LHCN-M2 (cell line): ENCODE measurements at places on chromosomes 5 and 9.
A peak's percentile ranks its signal among the peaks of the same experiment; 100 is the strongest.

GRCh38 chr5:172509405-172509781 is 55.1 kb upstream of the SH3PXD2B start:
- no peak for DNase-seq

DNA sequence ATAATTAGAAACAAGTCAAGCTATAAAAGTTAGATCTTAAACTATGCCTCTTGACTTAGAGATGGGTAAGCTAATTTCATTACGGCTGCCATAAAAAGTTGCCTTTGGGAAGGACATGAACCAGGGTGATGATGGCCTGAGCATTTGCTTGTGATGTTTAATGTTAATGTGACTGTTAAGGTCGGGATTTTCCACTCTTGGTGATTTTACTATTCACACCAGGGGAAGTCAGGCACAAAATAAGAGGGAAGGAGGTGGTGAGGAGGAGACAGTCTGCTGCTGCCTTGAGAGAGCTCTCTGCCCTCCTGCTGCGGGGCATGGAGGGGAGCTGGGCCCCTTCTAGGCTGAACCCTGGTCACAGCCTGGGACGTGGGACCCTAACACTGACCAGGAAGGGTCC is 34.4 kb downstream of the AHRR start:
- no peak for DNase-seq

- DNase-seq = peak; percentile 46
These were observed 133.0 kb upstream of the STK32A start for GRCh38 chr5:147101659-147102369.

GRCh38 chr9:137150617-137151457 is 11.9 kb downstream of the GRIN1 start:
- DNase-seq = no peak

DNA sequence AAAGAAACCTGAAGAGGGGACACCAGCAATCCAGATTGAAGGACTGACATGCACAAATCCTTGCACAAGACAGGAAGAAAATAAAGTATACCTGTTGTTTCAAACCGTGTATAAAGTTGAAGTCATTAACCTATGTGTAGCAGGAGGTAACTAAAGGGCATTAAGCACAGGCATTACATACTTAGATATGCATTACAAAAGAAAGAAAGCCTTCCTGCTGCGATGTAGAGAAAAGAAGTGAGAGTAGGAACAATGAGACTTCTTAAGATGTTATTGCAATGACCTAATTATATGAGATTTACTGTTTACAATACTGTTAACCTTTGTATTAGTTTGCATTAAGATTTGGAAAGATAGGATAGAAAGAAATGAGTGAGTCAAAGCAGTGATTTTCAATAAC is 308.9 kb upstream of the PTPRD start:
- no peak for DNase-seq

DNA sequence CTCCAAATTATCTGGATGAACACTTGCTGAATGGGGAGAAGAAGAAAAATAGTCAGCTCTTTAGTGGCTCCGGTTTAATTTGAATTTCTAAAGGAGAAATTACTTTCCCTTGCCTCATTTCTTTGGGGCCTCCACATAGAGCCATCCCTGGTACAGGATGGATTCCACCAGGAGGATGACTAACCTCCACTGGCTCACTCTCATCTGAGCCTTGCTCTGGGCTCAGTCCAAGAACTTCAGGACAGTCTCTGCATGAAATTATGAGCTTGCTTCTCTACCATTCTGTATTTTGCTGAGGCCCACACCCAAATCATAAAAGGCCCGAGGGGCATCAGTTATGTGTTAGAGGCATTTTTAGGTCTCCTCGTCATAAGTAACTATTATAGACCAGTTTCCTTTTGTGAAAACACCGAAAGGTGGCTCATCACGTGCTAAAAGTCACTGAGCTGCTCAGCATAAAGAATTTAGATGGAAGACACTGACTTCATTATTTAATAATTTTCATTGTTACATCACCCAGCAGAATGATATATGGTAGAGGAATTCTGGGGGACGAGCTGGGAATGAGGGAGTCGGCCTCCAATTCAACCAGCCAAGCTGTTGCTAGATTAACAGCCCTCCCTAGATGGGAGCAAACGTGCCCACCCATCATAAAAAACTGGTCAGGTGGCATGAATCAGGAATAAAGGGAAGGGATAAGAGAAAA is 222.1 kb downstream of the TARS1 start:
- DNase-seq = peak; percentile 38

DNA sequence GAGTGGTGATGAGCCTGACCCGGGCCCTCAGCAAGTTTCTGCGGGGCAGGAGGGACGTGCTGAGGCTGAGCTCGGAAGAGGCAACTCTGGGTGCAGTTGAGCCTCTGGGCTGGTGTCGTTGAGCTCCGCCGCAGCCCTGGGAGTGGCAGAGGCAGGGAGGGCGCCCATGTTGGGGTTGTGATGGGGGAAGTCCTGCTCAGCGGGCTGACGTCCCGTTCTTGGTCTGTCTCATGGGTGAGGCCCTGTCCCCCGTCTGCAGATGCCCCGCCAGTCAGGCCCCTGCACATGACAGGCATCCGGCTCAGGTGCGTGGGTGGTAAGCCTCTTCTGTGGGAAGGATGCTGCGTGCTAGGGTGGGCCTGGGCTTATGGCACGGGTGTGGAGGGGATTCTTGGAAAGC is 64.3 kb downstream of the RXRA start:
- no peak for DNase-seq

GRCh38 chr9:88694625-88695024 is 159.6 kb downstream of the NXNL2 start:
- DNase-seq = peak; percentile 80

DNA sequence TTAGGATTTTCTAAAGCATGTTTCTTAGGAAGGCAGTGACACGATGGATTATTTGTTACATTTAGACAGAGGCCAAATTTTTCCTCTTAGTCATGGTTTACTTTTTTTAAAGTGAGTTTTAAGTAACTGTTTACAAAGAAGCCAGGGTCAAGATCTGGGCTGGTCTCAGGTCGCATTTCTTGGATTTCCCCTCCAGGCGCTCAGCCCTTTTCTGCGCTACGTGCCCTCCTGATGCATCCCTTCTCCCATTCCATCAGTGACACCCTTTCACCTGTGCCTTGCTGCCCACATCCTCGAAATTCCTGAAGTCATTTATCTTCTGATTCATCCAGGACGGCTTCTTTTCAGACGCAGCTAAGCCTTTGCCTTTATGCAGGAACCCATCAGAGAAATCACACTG is 330.3 kb downstream of the IRX1 start:
- DNase-seq = no peak

DNA sequence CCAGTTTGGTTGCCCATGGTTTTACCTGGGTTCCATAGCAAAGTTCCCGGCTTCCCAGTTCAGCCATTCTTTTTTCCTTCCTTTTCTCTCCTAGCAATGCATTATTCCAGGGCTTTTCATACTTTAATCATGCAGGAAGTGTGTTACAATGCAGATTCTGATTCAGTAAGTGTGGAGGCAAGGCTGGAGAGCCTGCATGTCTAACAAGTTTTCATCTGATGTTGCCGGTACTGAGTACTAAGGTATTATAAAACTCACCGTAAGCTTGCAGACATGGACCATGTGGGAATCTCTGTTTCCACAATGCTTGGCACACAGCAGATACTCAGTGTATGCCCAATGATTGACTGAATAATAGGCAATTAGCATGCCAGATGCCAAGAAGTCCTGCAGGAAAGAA is 102.9 kb upstream of the SHB start:
- DNase-seq = no peak

- DNase-seq = no peak
These were observed 4.5 kb downstream of the CAMK4 start for GRCh38 chr5:111228520-111229220.

DNA sequence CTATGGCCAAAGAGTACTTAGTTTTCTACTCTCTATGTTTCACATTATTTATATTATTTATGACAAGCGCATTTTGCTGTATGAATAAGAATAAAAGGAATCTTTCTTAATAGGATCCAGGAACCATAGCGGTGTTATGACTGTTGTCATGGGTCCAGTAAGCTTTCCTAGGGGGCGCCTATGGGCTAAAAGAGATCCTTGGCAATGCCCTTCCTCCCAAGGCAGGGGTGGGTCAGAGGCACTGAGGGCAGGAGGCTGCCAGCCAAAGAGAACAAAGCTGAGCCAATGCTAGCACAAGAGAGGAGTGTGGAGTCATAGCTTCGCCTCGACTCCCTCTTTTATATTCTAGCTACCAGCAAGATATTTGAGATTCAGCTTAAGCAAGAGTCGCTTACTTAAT is 98.4 kb upstream of the GNAQ start:
- peak; percentile 44 for DNase-seq

DNA sequence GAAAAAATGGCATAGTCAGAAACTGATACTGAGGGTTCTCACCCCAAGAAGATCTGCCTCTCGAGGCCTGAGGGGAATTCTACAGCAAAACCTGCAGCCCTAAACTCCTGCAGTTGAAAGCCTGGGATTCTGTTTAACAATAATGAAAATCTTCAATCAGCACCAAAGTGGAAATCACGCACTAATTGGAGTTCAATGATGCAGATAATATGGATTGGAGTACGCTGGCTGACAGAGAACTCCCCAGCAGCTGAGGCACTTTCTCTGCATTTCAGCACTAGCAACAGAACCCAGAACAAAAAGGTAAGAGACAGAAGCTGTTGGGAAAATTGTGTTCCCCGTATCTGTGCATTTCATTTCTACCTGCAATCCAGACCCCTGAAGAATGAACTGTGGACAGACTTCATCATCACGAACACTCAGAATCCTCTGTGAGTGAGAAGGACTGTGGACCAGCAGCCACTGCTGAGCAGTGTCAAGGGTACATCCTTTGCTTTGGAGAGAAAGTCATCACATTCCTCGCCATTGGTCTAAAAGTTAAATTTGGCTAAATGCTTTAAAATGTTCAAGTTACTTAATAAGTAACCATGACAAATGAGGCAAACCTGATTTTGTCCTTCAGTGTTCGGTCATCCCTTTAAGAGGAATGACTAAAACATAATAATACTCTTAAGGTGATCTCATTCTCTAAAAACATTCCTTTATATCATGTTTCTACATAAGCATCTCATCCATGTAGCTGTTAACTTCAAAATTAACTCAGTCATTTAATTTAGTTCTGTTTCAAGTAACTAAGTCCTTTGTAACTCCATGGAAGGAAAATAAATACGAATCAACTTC is 126.1 kb downstream of the GAS1 start:
- DNase-seq = peak; percentile 41

GRCh38 chr5:97839341-97840086 is 656.5 kb upstream of the RIOK2 start:
- peak; percentile 75 for DNase-seq
